ENCODE measurements at places on chromosomes 4 and X.

DNA sequence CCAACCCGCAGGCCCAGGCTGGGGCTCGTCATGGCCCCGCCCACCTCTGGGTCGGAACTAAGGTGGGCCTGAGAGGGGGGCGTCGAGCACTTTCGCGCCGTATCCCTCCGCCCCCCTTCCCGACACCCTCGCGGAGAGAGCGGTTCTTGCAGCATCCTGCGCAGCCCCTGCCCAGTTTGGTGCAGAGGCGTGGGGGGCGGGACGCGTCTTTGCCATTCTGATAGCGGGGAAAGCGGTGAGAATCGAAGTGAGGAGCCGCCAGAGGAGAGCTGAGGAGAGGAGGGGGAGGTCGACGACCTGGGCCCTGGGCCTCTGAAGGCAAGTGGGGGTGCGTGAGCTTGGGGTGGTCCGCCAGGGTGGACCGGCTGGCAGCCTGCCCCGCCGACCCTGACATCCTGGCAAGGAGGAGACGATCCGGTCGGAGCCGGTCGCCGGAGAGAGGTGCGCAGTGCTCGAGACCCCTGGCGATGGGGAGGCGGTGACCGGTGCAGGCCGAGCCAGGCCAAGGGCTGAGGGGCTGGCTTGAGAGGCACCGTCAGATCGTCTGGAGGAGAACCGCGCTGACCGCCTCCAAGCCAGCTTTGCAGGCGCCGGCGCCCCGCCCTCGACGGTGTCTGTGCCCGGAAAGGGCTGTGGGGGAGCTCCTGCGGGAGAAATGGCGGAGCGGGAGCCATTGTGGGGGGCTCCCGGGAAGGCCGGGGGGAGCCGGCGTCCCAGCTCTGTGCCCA lies 25.5 kb downstream of the GPRASP3 start:
- no peak for DNase-seq

GRCh38 chr4:107950746-107951540 lies 19.6 kb downstream of the CYP2U1 start:
- DNase-seq, result no peak

DNA sequence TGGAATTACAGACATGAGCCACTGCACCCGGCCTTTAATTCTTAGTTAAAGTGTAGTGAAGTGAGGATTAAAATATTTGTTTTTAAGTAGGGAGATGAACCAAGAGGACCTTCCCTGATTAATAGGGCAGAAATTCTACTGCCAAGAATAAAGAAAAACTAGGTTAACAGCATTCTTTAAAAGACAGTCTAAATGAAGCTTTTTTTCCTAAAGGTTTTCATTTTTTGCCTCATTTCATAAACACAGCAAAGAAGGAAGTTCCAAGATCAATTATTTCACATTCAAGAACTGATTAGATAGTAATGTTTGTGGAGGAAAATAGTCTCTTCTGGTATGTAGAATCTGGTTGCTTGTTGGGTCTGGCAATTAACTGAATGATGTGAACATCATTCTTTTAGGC lies 112.1 kb upstream of the ARSJ start:
- no peak for DNase-seq

GRCh38 chr4:166174717-166175490 lies 301.9 kb downstream of the TLL1 start:
- DNase-seq, result no peak

- DNase-seq, result no peak
These were observed 1.0 kb upstream of the THAP9 start for GRCh38 chr4:82899374-82900065.

- DNase-seq, result no peak
These were observed 94.4 kb downstream of the NWD2 start for GRCh38 chr4:37338972-37339371.

Measured in CD4-positive, alpha-beta T cell treated with Interleukin-6 at 100 ng/mL for 8 hours (primary cell).